Hematopoietic multipotent progenitor cell treated with erythropoietin and hydrocortisone succinate and interleukin-3 and kit ligand, for 8 days (in vitro differentiated cells): ENCODE measurements at places on chromosomes 5 and 9.

- DNase-seq: peak; percentile 65
These were observed 232.3 kb upstream of the TBCA start for GRCh38 chr5:78008356-78008967.

DNA sequence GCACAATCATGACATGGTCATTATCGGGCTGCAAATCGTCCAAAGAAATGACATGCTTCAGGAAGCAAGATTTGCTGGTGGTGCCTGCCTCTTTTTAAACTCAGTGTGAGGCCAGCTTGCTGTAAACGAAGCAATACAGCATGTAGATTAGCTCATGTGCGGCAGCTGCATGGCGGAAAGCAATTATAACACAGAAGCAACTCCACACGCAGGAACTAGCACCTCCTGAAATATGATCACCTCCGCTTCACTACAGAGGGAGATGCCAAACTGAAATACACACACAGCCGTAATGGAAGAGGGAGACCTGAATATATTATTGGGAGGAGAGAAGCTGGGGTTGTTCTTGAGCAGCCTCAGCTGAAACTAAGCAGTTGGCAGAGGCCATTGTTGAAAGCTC is 312.5 kb downstream of the PSAT1 start:
- no peak for DNase-seq

- no peak for DNase-seq
These were observed 194.7 kb downstream of the MED10 start for GRCh38 chr5:6183391-6184390.

GRCh38 chr5:2657151-2657550 is 94.3 kb downstream of the IRX2 start:
- DNase-seq: no peak

GRCh38 chr5:77563475-77563874 is 71.4 kb upstream of the WDR41 start:
- no peak for DNase-seq

DNA sequence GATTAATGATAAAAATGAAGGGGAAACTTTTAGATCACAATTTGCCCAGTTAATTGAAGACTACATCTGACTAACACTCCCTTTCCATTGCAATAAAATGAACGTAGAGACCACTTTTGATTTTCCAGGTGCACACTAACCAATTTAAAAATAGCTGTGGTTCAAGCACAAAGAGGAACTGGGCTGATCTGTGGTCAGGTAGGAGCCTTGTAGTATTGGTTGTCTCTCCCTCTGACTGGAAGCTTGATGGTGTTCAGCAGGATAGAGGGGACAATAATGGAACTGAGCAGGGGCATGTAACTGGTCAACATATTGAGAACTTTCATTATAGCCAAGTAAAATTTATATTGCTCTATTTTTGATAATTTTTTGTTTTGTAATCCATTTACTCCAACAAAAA is 886.8 kb upstream of the SEMA6A start:
- no peak for DNase-seq

- DNase-seq: no peak
These were observed 388.3 kb downstream of the PLK2 start for GRCh38 chr5:58071566-58071965.

- DNase-seq: no peak
These were observed 53.5 kb downstream of the ZFR start for GRCh38 chr5:32390819-32391591.
